SJSA1 (cell line): ENCODE measurements at places on chromosomes 5 and 9. TPM values are rescaled to one million over a fixed set of nuclear protein-coding genes. Genes with fewer than 3 reads are reported as not detected.
A peak's percentile ranks its signal among the peaks of the same experiment; 100 is the strongest.

GRCh38 chr9:83384214-83384613 is 154.0 kb downstream of the FRMD3 start:
- DNase-seq: no peak

GRCh38 chr5:54908774-54909525 is 76.4 kb downstream of the ESM1 start:
- no peak for DNase-seq

GRCh38 chr9:91162311-91162710 is 199.4 kb downstream of the AUH start:
- DNase-seq: no peak

GRCh38 chr5:1745123-1745795 is 54.4 kb downstream of the MRPL36 start:
- DNase-seq: peak; percentile 45

Gene ARL14EPL
- total RNA-seq: 1.3 TPM in 1 of 2 replicates, not detected in the other
